ENCODE measurements at places on chromosomes 11 and 22.

DNA sequence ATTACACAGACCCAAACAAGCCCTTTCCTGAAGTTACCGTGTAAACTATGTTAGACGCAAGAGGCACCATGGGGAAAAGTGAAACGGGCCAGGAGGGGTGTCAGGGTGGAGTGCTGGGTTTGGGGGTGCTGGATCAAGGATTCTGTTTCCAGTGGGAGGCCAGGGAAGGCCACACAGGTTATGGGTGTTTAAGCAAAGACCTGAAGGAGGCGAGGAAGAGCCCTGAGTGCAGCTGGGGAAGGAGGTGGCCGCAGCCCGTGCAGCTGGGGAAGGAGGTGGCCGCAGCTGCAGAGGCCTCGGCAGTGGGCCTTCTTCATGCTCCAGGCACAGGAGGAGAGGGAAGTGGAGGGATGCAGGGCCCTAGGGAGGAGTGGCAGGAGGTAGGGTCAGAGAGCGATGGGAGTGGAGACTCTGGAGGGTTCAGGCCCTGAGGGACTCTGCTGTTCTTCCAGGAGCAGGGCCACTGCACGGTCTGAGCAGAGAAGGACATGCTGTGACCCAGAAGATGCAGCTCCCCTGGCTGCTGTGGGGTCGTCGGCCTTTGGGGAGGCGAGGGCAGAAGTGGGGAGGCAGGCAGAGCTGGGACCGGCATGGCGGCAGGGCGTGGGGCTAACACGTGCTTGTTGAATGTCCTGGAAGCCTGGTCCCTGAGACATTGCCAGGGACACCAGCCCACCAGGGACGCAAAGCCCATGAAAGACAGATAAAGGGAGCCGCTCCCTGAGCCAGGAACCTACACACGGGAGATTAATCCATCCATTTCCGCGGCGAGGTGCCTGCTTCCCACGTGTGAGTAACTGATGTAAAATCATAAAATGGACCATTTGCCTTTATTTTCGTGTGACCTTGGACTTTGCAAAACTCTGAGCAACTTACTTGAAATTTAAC, 1049.1 kb downstream of the BRD1 start:
- no peak for DNase-seq

GRCh38 chr11:20623252-20623651, 23.8 kb downstream of the SLC6A5 start:
- DNase-seq, result no peak

GRCh38 chr22:19957445-19957844, 15.8 kb upstream of the TXNRD2 start:
- DNase-seq, result no peak

GRCh38 chr22:44848791-44849420, 96.5 kb downstream of the ARHGAP8 start:
- DNase-seq, result no peak

DNA sequence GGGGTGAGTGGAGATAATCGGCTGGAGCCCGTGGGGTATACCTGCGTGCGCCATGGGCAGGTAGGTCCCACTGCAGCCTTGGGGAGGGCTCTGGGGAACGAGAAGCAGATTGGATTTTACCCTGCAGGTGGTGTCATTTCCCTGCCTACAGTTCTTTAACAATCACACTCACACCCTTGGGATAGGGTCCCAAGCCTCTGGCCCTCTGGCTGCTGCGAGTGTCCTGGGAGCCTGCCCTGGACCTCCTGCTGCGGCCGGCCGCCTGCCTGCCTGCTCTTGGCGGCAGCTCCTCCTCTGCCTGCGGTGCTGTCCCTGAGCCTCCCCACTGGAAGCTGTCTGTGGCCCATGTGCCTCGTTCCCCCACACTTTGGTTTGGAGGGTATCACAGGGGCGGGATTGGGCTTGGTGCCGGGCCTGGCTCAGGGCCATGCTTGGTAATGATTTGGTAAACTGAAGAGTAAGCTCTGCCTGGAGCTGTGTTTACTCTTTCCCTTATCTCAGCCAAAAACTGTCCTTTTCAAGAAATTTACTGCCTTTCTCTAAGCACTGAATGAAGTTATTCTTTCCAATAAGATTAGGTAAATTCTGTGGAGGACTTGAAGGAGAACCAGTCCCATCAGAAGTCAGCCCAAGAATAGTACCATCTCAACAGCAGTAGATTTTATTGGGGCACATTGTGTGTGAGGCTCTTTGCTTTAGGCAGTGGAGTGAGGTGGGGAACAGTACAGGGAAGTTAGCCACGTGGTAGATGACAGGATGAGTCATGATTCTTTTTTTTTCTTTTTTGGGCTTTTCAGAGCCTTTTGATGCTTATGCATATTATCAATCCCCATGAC, 53.7 kb downstream of the TBC1D22A start:
- no peak for DNase-seq

Measured in stimulated activated CD8-positive, alpha-beta memory T cell treated with anti-CD3 and anti-CD28 coated beads, Interleukin-15, amount 100 ng/mL, for 4 hours (primary cell).